ENCODE measurements at places on chromosomes 13 and 19.

GRCh38 chr19:1210227-1210538, 4.6 kb downstream of the STK11 start:
- DNase-seq, result no peak

DNA sequence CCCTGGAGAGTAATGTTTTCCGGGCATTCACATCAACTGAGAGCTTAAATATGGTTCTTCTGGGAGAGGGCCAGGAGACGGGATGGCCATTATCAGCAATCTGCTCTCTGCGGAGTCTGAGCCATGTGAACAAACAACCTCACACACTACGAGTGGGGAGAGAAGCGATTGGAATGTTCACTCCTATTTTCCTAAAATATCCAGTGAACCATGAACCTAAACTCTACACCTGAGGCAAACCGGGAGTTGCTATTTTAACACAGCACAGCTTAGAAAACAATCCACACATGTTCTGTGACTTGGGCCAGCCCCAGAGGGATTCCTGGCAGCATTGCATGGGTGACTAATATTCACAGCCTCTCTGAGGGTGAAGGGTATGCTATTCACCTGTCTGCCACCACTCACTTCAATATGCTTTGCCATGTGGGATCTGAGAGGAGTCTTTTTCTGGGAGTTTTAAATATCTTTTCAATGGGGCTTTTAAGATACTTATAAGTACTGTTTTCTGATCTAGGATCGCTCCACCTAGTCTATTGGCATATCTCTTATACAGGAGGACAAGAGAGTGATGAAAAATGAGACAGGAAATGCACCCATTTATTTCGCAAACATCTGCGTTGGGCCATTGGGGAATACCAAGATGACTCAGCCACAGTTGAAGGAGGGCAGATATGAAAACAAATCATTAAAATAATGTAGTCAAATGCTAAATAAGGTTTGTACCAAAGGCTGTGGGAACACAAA, 72.6 kb upstream of the SERP2 start:
- DNase-seq, result peak; percentile 83

GRCh38 chr19:52170304-52170703, 1.1 kb downstream of the ZNF836 start:
- no peak for DNase-seq

GRCh38 chr13:22014469-22014868, 343.6 kb downstream of the FGF9 start:
- DNase-seq, result no peak

DNA sequence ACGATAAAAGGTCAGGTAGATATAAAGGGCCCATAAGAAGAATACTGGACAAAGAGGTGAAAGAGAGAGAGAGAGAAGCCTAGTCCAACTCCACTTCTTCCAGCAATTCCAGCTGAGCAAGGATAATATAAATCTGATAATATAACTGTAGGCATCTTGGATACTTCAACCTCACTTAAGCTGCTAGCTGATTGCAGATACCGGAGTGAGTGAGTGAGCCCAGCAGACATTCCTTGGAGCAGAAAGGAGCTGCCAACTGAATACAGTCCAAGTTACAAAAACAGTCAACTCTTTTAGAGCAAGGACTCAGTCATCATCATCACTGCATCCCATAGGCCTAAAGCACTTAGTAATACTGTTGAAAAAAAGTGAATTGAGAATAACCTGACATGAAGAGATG, 387.6 kb downstream of the SLITRK6 start:
- peak; percentile 2 for DNase-seq

DNA sequence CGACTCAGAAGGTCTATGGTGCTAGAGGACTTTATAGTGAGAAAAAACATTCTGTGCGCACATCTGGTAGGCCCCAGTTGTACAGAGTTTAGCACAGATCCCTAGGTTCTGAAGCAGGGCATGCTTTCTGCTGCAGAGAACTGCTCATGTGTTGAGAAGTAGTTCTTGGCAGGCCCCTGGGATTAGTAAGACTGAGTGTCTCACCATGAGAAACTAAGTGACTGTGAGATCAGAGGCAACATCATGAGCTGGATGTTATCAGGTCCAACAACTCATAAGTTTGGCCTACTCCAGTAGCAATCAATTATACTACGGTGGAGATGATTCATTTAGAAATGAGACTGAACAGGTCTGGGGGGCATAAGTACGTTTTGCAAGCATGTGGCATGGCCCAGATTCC, 507.4 kb upstream of the KLF12 start:
- DNase-seq, result peak; percentile 70

DNA sequence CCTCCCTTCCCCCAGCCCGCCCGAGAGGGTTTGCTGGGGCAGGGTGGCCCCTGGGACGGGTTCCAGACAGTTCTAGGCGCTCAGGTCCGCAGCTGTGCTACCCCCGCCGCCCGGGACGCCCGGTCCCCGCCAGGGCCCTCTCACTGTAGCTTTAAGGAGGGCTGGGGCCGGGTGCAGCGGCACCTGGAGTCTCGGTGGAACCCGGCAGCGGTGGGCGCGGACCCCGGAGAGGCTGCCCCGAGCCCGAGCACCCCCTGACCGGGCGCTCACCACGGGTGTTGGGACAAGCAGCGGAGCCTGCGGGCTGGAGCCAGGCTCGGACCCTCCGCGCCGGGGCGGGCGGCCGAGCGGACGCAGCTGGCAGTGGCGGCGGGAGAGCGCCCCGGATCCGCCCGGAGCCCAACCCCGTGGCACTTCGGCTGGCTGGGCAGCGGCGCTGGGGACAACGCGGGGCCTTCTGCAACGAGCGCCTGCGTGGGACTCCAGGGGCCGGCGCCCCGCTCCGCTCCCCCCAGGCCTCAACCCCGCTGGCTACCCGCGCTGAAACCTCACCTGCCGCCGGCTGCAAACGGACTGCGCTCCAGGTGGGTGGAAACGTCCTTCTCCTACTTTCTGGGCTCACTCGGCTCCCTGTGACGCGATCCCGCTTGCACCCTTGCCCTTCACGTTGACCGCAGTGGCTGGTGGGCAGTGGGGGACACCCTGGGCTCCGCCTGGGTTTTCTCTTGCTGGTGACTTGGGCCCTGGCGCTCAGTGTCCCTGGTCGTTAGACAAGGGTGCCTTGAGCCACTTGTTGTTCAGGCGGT, 81.1 kb downstream of the ZNF429 start:
- no peak for DNase-seq

DNA sequence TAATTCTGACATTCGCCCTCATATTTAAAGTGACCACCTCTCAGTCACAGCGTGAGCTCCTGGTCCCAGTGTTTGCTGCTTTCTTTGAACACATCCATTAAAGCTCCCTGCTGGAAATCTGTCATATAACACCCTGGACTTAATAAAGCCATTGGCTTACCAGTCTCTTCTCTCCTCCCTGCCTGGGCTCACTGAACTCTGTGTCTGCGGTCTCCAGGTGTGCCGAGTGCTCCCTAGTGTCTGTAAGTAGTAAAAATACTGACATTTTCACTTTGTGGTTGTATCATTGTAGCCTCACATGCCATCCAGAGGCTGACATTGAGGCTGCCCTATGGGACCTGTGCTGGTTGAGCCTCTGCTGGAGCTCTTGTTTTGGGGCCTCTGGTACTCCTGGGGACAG, 2.6 kb upstream of the PSG11 start:
- no peak for DNase-seq

GRCh38 chr19:41930926-41931592, 2.8 kb upstream of the ERFL start:
- DNase-seq, result peak; percentile 31

DNA sequence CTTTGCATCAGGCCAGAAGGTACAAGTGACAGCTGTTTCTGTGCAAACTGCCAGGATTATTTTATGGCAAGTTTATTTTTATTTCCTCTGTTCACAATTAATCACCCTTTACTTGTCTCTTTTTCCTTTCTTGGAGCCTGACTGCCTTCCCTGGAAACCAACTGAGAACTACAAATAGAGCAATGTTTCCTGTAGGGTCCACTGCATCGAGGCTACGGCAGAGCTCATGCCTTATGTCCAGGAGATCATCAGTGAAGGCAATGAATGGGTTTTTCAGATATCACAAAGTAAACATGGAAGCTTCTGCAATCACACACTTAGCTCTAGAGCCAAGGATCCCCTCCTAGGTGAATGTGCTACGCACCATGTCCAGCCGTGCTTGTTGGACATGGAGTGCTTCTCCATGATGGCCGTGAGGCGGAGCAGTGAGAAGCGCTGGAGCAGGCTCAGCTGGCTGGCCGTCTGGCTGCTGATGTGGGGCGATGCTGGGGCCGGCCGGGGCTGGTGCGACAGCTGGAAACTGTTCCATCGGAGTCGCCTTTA, 110.9 kb downstream of the KL start:
- DNase-seq, result peak; percentile 50

DNA sequence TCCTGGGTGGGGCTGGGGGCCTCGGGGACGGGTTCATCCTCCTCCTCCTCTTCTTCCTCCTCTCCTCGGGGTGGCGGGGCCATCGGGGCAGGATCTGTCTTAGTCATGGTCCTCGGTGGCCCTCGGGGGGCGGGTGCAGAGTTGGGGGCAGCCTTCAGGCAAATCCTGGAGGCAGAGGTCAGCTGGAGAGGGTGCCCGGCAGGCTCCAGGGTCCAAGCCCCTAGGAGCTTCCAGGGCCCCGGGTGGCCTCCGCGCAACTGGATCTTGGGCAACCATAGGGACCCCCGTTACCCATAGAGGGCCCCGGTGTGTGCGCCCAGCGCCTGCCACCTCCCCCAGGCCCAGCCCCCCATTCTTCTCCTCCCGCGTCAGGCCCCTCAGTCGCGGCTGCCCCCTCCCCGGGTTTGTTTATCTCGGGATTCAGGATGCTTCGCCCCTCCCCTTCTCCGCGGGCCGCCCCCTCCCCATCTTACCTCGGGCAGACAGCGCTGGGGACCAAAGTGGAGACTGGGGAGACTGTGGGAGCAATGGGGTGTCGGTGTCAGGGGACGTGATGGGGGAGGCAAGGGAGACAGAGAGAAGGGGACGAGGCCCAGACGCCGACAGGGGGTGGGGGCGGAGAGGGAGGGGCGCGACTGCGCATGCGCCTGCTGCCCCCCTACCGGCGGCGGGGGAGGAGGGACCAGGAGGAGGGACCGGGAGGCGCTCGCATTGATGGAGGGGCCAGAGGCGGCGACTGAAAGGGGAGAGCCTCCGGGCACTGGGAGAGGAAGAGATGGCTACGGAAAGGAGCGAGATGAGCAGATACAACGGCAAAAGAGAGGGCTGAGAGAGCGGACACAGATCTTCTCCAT, at the start of gene CLIP3:
Gene CLIP3 (minus strand): TSS at position 623 of the 854 bp plus-strand sequence. CDS start 516 bp downstream, at position 107.
- peak; percentile 81 for DNase-seq

DNA sequence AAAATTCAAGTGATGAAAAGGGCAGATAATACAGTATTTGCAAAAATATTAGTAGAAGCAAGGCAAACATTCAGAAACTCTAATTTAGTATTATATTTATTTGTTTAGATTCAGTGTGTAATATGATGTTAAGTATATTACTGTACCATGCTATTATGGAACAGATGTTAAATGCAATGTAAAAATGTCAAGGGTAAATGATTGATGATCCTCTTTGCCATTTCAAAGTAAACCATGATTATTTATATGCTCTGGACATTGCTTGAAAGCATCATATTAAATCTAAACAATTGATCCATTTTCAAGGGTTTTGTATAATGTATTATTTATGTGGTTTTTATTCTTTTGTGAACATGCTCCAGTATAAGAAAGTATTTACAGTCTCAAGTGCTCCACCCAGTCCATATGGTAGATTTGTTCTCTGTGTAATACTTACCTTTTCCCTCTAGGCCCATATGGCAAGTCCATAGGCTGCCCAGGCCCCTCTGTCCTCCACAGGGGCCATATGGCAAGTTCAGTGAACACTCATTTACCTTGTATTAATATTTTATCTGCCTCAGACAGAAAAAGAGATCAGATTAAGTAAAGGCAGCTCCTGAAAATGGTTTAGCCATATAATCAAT, 353.5 kb downstream of the DACH1 start:
- DNase-seq, result no peak

All from cardiac fibroblast (primary cell).